T-cell (primary cell): ENCODE measurements at places on chromosomes 16 and 17.

GRCh38 chr17:57338257-57338914 is 82.1 kb downstream of the MSI2 start:
- no peak for DNase-seq
- peaks cover 12% of the 10 kb centered on the region for H3K4me1 ChIP-seq
- no peaks in the 10 kb centered on the region for H3K27me3 ChIP-seq
- H3K27ac ChIP-seq: no peak overlapping the region
- peaks cover 2% of the 10 kb centered on the region for H3K36me3 ChIP-seq
- H3K4me3 ChIP-seq: no peak overlapping the region

GRCh38 chr16:23334950-23335349 is 32.8 kb downstream of the SCNN1B start:
- H3K4me3 ChIP-seq: no peak overlapping the region
- no peaks in the 10 kb centered on the region for H3K4me1 ChIP-seq
- H3K27me3 ChIP-seq: peaks cover 10% of the 10 kb centered on the region
- DNase-seq: no peak

DNA sequence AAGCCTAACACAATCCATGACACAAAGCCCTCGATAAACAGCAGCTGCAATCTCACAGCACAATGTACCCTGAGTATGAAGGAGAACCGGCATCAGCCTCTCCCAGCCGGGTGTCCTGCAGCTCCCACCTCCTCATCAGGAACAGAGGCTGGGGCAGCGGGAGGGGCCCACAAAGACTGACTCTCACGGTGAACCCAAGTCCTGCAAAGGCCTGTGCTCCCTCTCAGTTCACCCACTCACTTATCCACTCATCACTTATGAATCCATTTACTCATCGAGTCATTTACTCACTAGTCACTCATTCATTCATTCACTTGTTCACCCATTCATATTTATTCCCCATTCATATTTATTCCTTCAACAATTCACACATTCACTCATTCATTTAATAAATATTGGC is 11.6 kb downstream of the ZNF423 start:
- no peak overlapping the region for H3K4me3 ChIP-seq
- H3K4me1 ChIP-seq: no peaks in the 10 kb centered on the region
- H3K27me3 ChIP-seq: peaks cover 3% of the 10 kb centered on the region
- H3K36me3 ChIP-seq: no peaks in the 10 kb centered on the region
- no peak for DNase-seq

GRCh38 chr17:37170881-37171425 is 204.8 kb upstream of the C17orf78 start:
- DNase-seq: no peak
- H3K27ac ChIP-seq: no peak overlapping the region
- no peaks in the 10 kb centered on the region for H3K4me1 ChIP-seq
- no peaks in the 10 kb centered on the region for H3K27me3 ChIP-seq
- no peak overlapping the region for H3K4me3 ChIP-seq

GRCh38 chr16:55252577-55252976 is 71.4 kb upstream of the IRX6 start:
- H3K4me3 ChIP-seq: no peak overlapping the region
- peaks cover 2% of the 10 kb centered on the region for H3K4me1 ChIP-seq
- H3K27me3 ChIP-seq: no peaks in the 10 kb centered on the region
- no peaks in the 10 kb centered on the region for H3K36me3 ChIP-seq

DNA sequence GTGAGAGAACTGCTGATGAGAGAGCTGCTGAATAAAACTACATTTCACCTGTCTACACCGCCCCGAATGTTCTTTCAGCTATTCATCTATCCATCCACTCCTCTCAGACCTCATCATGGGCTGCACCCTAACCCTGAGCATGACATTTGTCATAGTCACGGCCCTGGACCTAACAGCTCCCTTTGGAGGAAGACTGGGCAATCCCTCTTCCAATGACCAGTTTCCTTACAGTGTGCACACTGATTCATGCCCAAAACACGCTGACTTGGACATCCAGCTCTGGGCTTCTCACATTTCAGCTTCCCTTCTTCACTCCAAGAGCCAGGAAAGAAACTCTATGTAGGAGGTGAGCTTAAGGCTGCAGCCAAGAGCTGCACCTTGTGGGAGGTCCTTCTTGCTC is 41.8 kb upstream of the ARL4D start:
- DNase-seq: no peak
- H3K4me1 ChIP-seq: peaks cover 10% of the 10 kb centered on the region
- no peak overlapping the region for H3K27ac ChIP-seq
- H3K36me3 ChIP-seq: no peaks in the 10 kb centered on the region

DNA sequence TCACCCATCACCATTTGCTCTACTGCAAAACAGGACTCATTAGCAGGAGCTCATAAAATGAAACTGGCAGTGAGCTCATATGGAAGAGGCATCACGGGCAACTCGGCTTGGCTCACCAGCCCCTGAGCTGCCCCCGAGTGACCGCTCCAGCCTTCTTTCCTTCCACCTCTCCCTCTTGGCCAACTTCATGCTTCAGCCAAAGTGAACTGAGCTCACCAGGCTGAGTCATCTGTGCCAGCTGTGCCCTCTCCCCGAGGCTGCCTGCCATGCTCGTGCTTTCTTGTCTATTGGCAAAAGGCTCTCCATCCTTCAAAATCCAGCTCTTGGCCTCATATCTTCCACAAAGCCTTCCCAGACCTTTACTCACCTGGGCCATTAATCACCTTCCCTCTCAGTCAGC is 391.4 kb downstream of the WWOX start:
- no peaks in the 10 kb centered on the region for H3K36me3 ChIP-seq
- H3K4me1 ChIP-seq: no peaks in the 10 kb centered on the region
- H3K27ac ChIP-seq: no peak overlapping the region
- no peak overlapping the region for H3K4me3 ChIP-seq

GRCh38 chr16:15808071-15808470 is 48.8 kb downstream of the MYH11 start:
- H3K4me1 ChIP-seq: no peaks in the 10 kb centered on the region
- H3K27ac ChIP-seq: no peak overlapping the region
- DNase-seq: no peak
- H3K36me3 ChIP-seq: no peaks in the 10 kb centered on the region

DNA sequence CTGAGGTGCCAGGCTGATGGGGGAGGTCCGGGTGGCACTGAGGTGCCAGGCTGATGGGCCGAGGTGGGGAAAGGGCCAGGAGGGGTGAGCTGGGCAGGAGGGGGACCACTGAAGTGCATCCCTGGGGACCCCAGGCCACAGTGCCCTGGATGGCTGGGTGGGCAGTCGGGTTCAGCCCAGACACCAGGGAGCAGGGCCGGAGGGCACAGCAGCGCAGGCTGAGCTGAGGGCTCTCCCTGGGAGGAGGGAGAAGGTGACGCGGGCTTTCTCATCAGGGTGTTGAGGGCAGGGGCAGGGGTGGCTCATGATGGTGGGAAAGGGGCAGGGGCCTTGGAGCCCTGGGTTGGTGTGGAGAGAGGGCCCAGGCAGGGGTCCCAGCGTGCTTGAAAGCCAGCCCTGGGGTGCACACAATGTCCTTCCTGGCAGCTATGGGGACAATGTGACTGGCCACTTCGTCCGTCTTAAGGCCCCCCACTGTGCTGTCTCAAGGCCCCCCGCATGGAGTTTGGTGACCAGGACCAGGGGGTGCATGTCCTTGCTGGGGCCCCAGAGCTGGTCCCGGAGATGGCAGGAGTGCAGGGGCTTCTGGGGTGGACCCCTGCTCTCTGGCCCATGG is 16.0 kb downstream of the CD7 start:
- no peaks in the 10 kb centered on the region for H3K36me3 ChIP-seq
- peak overlapping the region; percentile 51 for H3K4me3 ChIP-seq
- peak overlapping the region; percentile 56 for H3K27ac ChIP-seq

- no peak overlapping the region for H3K4me3 ChIP-seq
- H3K36me3 ChIP-seq: no peaks in the 10 kb centered on the region
Measured at GRCh38 chr17:61451538-61452300, 503 bp upstream of the TBX4 start.

- no peaks in the 10 kb centered on the region for H3K36me3 ChIP-seq
- H3K4me3 ChIP-seq: no peak overlapping the region
- H3K27me3 ChIP-seq: no peaks in the 10 kb centered on the region
- H3K4me1 ChIP-seq: no peaks in the 10 kb centered on the region
- no peak overlapping the region for H3K27ac ChIP-seq
Measured at GRCh38 chr17:41141361-41141760, 1.0 kb upstream of the KRTAP4-6 start.

GRCh38 chr17:13428611-13429042 is 173.1 kb downstream of the HS3ST3A1 start:
- no peaks in the 10 kb centered on the region for H3K36me3 ChIP-seq
- no peaks in the 10 kb centered on the region for H3K27me3 ChIP-seq
- no peak overlapping the region for H3K4me3 ChIP-seq
- DNase-seq: no peak

DNA sequence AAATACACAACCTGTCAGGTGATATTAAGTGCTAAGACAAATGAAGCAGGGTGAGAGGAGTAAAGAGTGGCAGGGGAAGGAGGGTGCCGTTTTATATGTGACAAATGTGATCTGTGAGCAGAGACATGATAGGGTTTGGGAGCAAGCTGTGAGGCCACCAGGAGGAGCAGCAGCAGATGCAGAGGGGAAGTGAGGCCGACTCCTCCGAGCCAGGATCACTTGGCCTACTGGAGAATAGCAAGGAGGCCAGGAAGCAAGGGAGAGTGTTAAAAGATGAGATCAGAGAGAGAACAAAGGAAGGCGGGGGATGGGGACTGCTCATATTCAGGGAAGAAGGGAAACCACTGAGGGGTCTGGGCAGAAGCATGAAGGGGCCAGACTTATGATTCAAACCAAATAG is 129.4 kb downstream of the TANGO6 start:
- H3K4me3 ChIP-seq: no peak overlapping the region
- no peaks in the 10 kb centered on the region for H3K27me3 ChIP-seq
- no peaks in the 10 kb centered on the region for H3K4me1 ChIP-seq
- H3K36me3 ChIP-seq: peaks cover 44% of the 10 kb centered on the region

DNA sequence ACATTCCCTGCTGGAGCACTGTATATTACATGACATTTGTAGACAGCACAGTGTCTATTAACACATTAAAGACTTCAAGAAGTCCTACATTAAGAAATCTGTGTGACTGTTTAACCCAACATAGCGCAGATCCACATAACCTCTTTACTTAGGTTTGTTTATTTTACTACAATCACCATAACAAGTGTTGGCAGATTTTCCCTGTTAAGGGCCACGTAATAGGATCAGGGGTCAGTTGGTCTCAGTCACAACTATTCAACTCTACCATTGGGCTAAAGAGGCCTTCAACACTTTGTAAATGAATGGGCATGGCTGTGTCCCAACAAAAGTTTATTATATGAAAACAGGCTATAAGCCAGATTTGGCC is 51.3 kb upstream of the ADORA2B start:
- no peaks in the 10 kb centered on the region for H3K36me3 ChIP-seq
- no peak overlapping the region for H3K27ac ChIP-seq
- DNase-seq: no peak
- H3K27me3 ChIP-seq: peaks cover 3% of the 10 kb centered on the region
- H3K4me3 ChIP-seq: no peak overlapping the region

- peaks cover 53% of the 10 kb centered on the region for H3K27me3 ChIP-seq
- H3K4me1 ChIP-seq: no peaks in the 10 kb centered on the region
- no peak for DNase-seq
- H3K4me3 ChIP-seq: no peak overlapping the region
- H3K27ac ChIP-seq: no peak overlapping the region
Measured at GRCh38 chr17:41519501-41520224, 973 bp upstream of the KRT15 start.

DNA sequence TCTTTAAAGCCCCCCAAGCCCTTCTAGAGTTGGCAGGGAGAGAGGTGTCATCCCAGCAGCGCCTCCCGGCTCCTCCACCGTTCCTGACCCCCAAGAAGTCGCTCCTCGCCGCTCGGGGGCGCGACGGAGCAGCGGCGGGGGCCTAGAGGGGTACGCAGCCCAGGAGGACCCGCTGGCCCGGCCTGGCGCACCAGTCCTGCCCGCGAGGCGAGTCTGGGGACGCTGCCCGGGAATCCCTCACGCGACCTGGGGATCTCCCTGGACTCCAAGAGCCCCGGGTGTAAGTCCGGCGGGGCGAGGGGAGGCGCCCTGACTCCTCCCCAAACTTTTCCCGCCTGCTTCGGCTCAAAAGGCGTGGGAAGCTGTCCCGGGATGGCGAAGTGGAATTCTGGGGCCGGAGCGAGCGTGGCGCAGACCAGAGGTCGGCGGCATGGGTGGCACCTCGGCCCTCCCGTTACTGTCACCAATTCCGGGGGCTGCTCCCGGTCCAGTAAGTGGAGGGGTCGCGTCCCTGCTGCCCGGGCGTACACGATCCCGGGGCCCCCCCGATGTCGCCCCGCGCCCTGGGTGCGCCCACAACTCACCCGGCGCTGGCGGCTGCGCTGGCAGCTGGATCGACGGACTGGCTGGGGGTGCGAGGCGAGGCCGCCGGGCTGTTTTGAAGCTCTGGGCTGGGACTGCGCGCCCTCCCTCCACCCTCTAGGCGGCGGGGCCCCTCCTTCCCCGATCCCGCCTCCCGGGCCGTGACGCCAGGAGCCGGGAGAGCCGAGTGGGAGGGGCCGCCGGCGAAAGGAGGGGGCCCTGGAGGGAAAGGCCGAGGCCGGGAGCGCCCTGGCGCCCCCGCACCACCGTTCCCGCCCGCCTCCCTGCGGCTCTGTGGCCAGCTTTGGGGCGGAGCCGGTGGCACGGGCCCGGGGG is at the start of gene EMP2:
Gene EMP2, minus strand, starts transcription at position 634 of the 918 bp plus-strand sequence. CDS start 32,981 bp downstream, outside the sequence.
- no peaks in the 10 kb centered on the region for H3K4me1 ChIP-seq
- H3K36me3 ChIP-seq: no peaks in the 10 kb centered on the region
- peaks cover 55% of the 10 kb centered on the region for H3K27me3 ChIP-seq
- no peak within 1 kb of the TSS for H3K27ac ChIP-seq
- H3K4me3 ChIP-seq: no peak within 1 kb of the TSS
- DNase-seq: no peak

- H3K4me1 ChIP-seq: no peaks in the 10 kb centered on the region
- DNase-seq: no peak
- H3K27me3 ChIP-seq: peaks cover 7% of the 10 kb centered on the region
- no peak overlapping the region for H3K4me3 ChIP-seq
Measured at GRCh38 chr16:77680496-77680895, 41.8 kb upstream of the NUDT7 start.

DNA sequence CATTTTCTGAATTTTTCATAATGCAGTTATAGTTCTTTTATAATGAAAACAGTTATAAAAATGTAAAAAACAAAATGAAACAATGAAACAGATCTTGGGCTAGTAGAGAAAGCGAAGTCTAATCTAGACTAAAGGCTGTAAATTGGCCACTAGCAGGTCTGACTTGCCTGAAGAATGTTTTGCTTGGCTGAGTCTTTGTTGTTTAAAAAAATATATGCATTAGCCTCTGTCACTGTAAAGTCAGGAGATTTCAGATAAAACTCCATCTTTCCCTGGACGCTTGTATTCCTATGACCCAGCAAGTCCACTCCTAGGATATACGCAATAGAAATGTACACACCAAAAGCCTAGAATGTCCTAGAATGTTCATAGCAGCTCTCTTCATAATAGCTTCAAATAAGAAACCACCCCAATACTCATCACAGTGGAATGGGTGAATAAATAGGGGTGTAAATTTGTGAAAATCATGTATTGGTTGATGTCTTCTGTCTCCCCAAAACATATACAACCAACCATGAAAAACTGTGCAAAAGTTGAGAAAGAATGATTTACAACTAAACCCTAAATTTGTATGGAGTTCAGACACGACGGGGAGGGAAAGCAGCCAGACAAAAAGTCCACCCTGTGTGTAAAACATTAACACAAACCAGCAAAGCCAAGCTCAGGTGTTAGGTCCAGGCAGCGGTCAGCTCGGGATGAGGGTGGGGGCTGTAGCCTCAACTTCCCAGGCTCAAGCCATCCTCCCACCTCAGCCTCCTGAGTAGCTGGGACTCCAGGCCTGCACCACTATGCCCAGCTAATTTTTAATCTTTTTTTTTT is 37.7 kb upstream of the MEAK7 start:
- H3K27ac ChIP-seq: no peak overlapping the region
- H3K36me3 ChIP-seq: peaks cover 4% of the 10 kb centered on the region
- DNase-seq: no peak
- H3K4me3 ChIP-seq: no peak overlapping the region
- no peaks in the 10 kb centered on the region for H3K27me3 ChIP-seq
- H3K4me1 ChIP-seq: peaks cover 21% of the 10 kb centered on the region
